ENCODE measurements at places on chromosomes 7 and 10.
A peak's percentile ranks its signal among the peaks of the same experiment; 100 is the strongest.

- no peak for DNase-seq
Measured at GRCh38 chr10:37701781-37702493, 155.5 kb downstream of the ZNF248 start.

DNA sequence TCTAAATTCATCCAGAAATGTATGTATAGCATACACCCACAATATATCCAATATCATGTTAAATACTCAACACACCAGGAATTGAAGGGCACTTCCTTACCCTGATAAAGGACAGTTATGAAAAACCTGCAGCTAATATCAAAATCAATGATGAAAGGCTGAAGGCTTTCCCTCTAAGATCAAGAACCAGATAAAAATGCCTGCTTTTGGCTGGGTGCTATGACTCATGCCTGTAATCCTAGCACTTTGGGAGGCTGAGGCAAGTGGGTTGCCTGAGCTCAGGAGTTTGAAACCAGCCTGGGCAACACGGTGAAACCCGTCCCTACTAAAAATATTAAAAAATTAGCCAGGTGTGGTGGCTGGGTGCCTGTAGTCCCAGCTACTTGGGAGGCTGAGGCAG lies 21.6 kb upstream of the UPP1 start:
- DNase-seq = no peak

DNA sequence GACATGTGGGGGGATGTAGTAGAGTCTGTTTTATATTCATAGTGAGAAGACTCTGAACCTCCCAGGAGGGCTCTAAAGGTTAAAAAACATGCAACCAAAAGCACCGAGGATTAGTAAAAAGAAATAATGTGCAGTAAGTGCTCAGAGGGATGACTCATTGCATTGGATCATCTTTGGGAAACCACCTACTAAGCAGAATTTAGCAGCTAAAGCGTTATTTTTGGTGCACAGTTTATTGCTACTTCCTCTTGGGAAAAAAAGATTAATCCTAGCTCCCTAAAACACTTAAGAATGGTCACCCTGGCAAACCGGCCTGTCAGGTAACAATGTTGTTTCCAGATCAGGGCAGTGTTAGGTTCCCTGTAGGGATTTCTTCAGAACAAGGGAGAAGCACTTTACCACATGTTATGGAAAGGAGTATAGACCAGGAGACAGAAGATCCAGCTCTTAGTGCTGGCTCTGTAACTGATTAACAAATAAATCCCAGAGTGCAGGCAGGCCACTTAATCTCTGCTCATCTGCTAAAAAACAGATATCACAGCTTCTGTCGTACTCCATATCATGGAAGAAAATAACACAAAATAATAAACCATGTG lies 44.8 kb upstream of the FAM133B start:
- DNase-seq = peak; percentile 41

DNA sequence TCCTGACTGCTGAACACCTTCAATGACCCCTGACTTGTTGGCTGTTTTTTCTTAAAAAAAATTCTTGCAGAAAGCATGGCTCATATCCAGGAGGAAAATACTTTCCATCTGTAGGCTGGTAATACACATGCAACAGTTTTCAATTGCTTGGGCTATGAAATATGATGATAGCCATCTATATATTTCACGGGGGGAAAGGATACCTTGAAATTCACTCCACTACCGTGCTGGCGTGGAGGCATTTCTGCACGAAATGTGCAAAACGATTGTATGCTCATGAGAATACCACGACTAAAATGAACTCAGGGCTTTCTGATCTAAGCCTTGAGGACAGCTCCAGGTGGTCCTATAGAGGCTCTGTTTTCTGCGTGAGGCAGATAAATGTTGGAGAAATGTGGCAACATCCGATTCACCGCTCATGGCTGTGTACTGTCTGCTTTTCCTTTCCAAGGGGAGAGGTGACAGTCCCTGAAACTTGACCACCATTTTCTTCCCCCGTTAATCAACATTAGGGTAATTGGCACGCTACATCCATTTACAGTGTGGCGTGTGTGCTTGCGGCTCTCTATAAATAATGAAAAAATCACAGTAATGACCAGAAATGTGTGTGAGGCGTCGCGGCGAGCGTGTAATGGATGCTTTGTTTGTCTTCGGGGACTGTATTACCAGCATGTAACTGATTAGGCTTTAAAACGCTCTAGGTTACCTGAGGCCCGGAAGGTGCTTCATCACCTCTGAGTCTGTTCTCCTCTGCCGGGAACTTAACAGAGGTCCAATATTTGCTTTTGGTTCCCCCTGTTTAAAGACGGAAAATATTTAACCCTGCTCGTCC lies 12.8 kb upstream of the CARD11 start:
- no peak for DNase-seq

DNA sequence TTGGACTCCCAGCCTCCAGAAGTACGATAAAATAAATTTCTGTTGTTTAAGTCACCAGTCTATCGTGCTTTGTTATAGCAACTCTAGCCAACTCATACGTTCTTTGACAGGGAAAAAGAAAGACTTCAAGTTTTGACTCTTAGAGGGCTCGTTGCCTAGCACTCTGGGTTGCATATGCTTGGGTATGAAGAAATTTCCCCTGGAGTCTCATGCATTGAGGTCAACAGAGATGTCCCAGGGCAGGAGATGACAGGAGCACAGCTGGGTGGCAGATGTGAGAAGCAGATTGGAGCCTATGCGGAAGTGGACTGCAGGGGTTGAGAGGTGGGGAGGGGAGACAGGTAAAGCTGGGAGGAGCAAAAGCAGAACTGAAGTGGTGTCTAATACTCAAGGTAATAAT lies 63.3 kb upstream of the JAZF1 start:
- no peak for DNase-seq
